ENCODE measurements at places on chromosomes 1 and 21. TPM values are rescaled to one million over a fixed set of nuclear protein-coding genes. Genes with fewer than 3 reads are reported as not detected.

DNA sequence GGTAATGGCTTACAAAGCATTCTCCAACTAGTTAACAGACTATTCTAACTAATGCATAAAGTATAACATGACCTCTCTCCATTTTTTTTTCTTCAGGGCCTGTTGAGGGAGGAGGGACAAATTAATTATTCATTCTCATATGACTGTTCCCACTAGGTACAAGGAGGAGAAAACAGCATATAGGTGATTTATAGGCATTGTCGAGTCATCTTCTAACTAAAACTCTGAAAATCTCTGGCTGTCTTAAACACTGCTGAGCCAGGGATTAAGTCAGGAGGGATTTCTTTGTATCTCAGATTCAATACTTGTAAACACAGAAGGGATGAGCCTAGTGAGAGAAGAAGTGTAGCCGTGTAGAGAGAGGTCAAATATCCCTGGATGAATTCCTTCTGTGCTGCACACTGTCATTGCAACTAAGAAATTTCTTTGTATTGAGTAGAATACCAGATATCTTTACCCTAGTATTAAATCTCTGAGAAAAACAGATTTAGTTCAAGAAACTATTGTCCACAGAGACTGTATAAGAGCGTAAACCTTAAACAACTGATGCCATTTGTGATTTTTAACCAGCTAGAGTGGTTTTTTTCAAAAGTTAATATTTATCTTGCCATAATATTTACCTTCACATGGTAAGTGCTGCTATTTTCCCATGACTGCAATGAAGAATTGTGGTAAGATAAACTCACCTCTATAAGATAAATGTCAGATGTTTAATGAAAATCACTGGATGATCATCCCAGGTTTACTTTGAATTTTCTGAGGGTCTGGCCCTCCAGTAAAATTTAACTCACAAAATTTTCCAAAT lies 465.3 kb downstream of the RWDD3 start:
- DNase-seq, result no peak

GRCh38 chr1:196418772-196419171 lies 189.5 kb downstream of the KCNT2 start:
- no peak for DNase-seq

DNA sequence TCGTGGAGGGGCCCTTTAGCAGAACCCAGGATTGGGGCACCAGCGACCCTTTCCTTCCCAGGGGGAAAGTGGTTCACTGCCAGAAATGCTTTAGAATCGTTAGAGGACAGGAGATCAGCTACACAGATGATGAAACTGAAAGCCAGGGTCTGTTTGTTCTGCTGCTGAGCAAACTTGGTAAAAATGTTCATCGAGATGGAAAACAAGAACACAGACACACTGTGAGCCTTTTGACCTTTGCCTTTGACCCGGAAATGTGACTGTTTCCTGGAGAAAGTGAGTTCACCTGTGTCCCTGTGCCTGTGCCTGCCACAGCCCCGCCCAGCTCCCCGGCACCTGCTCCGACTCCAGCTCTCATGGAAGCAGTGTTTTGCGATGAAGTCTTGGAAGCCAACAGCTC lies 234.3 kb downstream of the CAMTA1 start:
- DNase-seq, result no peak

DNA sequence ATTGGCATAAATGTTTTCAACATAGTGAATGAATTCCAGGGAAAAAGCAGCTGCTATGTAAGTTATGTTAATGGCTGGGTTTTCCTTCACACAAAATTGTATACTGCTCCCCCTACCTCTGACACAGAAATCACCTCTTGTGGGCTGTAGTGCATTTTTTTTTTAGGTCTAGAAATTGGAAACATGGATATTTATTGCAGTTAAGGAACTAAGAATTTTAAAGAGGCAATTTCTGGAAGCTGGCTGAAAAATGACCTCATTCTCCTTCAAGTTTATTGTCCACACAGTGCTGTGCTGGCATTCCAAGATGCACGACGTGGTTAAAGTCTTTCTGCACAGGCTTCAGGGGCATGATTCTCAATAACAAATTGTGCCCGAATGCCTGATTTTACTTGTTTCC lies 1424.2 kb downstream of the MRPL39 start:
- no peak for DNase-seq

Gene ELAVL4
- not detected for total RNA-seq

Gene LDLRAD1
- total RNA-seq, result not detected

All from pulmonary artery endothelial cell (primary cell).